ENCODE measurements at places on chromosomes 12 and 14. TPM values are rescaled to one million over a fixed set of nuclear protein-coding genes. Genes with fewer than 3 reads are reported as not detected.
A peak's percentile ranks its signal among the peaks of the same experiment; 100 is the strongest.

DNA sequence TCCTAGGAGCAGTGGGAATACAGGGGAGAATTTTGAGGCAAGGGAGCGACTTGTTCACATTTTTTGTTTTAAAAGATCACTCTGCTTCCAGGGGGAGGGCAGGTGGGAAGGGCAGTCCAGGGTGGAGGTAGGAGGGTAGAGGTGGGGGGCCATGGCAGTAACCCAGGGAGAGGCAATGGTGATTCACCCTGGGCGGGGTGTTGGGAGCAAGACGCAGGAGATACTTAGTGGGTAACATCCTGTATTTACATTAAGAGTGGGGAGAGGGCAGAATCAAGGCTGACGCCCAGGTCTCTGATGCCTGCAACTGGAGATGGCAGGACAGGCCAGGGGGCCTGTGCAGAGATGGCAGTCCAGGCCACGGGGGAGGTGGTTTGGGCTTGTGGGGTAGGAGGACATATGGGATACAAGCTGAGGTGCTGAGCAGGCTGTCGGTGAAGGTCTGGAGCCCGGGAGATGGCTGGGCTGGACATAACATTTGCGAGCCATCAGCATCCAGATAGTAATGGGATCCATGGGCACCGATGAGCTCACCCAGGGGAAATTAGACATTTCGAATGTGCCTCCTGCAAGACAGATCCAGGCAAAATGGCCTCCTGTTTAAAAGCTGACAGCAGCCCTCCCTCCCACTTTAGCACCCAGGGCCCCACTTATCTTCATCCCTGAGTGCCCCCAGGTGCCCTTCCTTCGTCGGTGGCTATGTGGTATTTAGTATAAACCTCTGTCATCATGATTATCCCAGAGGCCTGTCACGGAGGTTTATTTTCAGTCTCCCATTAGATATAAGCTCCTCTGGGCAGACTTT is 9.3 kb downstream of the EML1 start:
- H3K27ac ChIP-seq: no peak overlapping the region
- no peaks in the 10 kb centered on the region for H3K4me1 ChIP-seq
- H3K36me3 ChIP-seq: no peaks in the 10 kb centered on the region
- peaks cover 53% of the 10 kb centered on the region for H3K27me3 ChIP-seq

DNA sequence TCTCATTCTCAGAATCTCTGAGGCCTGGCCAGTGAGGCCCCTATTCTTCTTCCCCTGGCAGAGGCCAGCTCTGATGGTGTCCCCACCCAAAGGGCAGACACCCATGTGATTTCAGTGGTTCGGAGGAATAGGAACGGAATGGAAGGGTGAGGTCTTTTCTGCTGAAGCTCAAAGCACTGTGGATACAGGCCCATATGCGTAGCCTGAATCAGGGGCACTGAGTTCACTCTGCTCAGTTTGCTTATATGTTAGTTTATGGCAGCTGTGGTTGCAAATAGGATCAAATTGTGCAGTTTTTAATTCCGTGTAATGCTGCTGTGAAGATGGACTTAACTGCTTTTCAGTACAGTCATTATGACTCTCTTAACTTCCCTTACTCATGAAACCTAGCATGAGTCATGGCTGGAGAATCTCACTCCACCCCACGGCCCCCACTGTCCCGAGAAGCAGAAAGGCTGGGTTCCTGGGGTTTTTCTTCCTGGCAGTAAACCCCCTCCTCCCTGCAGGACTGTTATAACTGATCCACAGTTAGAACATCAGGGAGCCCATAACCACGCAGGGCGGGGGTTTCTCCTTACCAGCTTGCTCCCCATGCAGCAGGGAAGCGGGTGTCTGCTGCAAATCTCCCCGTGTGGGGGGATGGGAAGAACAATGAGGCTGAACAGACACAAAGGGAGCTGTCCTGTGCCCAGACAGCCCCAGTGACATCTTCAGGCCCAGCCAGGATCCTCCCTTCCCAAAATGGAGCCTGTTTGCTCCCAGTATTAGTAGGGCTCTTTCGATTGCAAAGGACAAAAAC is 122.7 kb downstream of the SLC38A6 start:
- H3K36me3 ChIP-seq: no peaks in the 10 kb centered on the region
- DNase-seq: no peak
- H3K4me3 ChIP-seq: no peak overlapping the region
- H3K4me1 ChIP-seq: peaks cover 21% of the 10 kb centered on the region

- peaks cover 86% of the 10 kb centered on the region for H3K36me3 ChIP-seq
- no peaks in the 10 kb centered on the region for H3K27me3 ChIP-seq
- no peak for DNase-seq
- peaks cover 75% of the 10 kb centered on the region for H3K4me1 ChIP-seq
- peak overlapping the region; percentile 11 for H3K4me3 ChIP-seq
Measured at GRCh38 chr12:128801879-128802391, 21.8 kb downstream of the SLC15A4 start.

DNA sequence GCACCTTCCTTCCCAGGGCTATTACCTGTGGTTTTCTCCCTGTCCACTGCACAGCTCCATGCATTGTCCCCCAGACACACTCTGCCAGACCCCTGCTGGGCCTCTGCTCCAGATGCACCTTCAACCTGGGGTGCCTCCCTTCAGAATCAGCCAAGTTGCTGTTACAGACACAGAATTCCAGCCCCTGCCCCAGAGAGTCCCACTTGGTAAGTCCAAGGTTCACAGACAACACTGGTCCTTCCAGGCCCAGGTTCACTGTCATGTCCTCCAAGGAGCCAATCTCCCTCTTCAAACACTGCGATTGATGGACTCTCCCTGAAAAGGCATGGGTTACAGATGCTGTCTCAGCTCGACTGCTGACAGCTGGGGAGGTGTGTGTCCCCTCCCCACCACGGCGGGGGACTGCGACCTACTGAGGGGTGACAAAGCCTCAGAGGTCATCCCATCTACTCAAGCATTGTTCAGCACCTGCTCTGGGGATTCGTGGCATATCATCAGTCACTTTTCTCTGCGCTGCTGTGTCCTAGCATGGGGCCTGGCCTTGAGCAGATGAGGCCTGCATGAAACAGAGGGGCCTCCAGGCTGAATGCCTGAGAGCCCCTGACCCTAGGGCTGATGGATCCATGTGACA is 24.3 kb downstream of the CALM1 start:
- H3K36me3 ChIP-seq: no peaks in the 10 kb centered on the region
- H3K4me3 ChIP-seq: no peak overlapping the region
- no peaks in the 10 kb centered on the region for H3K27me3 ChIP-seq
- no peak for DNase-seq
- H3K4me1 ChIP-seq: no peaks in the 10 kb centered on the region

DNA sequence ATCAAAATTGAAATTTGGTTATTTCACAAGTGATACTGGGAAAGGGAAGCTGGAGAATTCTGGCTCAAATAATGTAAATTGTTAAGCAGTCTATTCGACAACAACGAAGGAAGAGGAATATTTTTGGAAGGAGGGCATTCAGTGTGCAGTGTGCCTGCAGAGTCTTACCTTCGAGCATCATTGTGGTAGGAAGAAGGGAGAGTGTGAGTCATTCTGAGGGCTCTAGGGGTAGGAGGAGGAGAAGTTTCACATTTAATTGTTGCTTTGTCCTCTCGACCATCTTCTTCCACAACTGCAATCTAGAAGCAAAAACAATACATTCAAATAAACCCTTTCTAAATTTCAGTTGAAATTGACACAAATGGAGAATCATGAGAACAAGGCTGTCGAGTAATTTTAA is 263.0 kb downstream of the ACSS3 start:
- H3K4me1 ChIP-seq: no peaks in the 10 kb centered on the region
- no peak overlapping the region for H3K27ac ChIP-seq

DNA sequence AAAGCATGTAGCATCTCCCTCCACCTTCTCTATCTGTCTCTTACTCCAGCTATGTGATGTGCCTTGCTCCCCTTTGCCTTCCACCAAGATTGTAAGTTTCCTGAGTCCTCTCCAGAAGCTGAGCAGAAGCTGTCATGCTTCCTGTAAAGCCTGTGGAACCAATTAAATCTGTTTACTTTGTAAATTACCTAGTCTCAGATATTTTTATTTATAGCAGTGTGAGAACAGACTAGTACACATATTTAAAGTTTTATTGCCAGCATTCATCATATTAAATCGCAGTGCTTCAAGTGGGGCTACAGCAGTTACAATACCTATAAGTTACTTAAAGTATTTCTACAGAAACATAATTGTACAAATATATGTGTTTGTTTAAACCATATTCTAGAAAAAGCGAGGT is 973.1 kb downstream of the SLC16A7 start:
- DNase-seq: no peak
- H3K27ac ChIP-seq: no peak overlapping the region
- no peaks in the 10 kb centered on the region for H3K36me3 ChIP-seq
- no peaks in the 10 kb centered on the region for H3K27me3 ChIP-seq
- H3K4me1 ChIP-seq: no peaks in the 10 kb centered on the region
- H3K4me3 ChIP-seq: no peak overlapping the region

DNA sequence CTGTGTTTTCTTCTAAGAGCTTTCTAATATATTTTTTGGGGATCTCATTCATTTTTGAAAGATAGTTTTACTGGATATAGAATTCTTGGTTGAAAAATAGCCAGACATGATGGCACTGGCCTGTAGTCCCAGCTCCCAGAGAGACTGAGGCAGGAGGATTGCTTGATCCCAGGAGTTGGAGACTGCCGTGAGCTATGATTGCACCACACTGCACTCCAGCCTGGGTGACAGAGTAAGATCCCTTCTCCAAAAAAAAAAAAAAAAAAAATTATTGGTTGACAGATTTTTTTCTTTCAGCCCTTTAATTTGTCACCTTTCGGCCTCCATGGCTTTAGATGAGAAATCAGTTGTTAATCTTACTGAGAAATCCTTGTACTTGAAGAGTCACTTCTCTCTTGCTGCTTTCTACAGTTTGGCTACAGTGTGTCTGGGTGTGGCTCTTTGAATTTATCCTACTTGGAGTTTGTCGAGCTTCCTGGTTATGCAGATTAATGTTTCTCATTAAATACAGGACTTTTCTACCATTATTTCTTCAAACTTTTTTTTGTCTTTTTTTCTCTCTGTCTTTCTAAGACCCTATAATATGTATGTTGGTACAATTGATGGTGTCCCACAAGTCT is 60.2 kb upstream of the AMN start:
- H3K36me3 ChIP-seq: peaks cover 79% of the 10 kb centered on the region
- H3K27me3 ChIP-seq: no peaks in the 10 kb centered on the region
- H3K4me1 ChIP-seq: peaks cover under 1% of the 10 kb centered on the region
- H3K27ac ChIP-seq: no peak overlapping the region
- H3K4me3 ChIP-seq: no peak overlapping the region

GRCh38 chr14:35180179-35180578 is 57.8 kb downstream of the PRORP start:
- H3K27me3 ChIP-seq: no peaks in the 10 kb centered on the region
- peaks cover 7% of the 10 kb centered on the region for H3K4me1 ChIP-seq
- H3K36me3 ChIP-seq: peaks cover 21% of the 10 kb centered on the region
- no peak overlapping the region for H3K27ac ChIP-seq
- no peak overlapping the region for H3K4me3 ChIP-seq

GRCh38 chr12:52300796-52301691 is 9.7 kb upstream of the KRT81 start:
- H3K4me1 ChIP-seq: peaks cover 2% of the 10 kb centered on the region
- H3K27ac ChIP-seq: no peak overlapping the region
- no peak overlapping the region for H3K4me3 ChIP-seq
- H3K36me3 ChIP-seq: no peaks in the 10 kb centered on the region

DNA sequence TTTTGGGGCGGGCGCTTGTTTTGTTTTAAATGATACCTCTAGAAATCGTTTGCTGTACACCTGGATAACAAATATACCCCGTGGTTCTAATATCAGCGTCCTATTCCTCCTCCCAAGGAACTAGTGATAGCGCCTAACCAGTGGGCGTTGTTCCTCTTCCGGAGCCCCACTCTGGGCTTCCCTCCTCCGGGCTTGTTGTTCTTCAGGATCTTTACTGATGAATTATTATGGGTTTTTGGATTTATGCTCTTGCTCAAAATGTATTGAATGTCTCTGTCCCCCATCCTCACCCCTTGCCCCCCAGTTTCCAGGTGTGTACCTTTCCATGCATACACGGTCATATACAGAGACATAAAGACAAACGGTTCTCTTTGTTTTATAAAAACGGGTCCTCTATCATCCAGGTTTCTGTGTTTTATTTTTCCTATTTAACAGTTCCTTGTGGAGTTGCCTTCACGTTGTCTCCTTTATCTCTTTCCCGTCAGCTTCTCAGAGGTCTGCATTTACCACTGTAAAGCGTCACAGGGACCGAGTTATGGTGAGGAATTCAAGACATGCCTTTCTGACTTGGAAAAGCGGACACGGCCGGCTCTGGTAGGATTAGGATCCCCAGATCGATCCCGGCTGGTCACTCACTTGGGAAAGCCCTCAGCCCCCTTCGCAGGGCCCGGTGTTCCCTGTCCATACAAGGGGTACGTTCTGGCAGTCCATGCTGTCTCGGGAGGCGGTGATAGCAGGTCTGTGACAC is 655 bp upstream of the PLEKHG3 start:
- H3K36me3 ChIP-seq: no peaks in the 10 kb centered on the region
- no peak for DNase-seq
- H3K4me1 ChIP-seq: peaks cover 40% of the 10 kb centered on the region
- H3K27ac ChIP-seq: no peak overlapping the region
- peaks cover 56% of the 10 kb centered on the region for H3K27me3 ChIP-seq
- peak overlapping the region; percentile 67 for H3K4me3 ChIP-seq

DNA sequence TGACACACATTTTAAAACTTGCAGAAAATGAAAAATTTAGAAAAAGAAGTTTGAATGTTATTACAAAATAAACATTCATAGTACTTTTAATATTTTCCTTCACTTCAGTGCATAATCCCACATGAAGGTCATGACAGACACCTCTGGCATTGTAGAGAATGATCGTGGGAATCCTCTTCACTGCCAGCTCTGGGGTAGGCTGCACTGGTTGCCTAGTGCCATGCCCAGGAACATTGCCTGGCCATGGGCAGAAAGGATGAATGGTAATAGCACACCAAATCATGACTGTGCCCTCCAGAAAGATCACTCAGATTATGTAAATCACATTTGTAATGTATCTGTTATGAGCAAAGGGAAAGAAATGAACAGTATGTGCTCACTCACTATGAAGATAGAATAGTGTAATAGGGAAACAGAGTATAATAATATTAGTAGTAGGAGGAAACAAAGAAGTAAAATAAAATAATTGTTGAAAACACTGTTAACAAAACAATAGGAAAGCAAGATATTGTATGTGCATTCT is 161.6 kb downstream of the PLCZ1 start:
- H3K4me3 ChIP-seq: no peak overlapping the region
- DNase-seq: no peak
- no peak overlapping the region for H3K27ac ChIP-seq
- no peaks in the 10 kb centered on the region for H3K36me3 ChIP-seq

Gene LRRIQ1
- total RNA-seq: not detected

Gene SPX
- total RNA-seq: 0.54 TPM

Gene P2RX2
- not detected for total RNA-seq

Gene AJUBA
- total RNA-seq: 0.67 TPM

Gene DBX2
- not detected for total RNA-seq

Gene RNASE4
- total RNA-seq: 1.0 TPM

Data from activated B cell treated with CpG ODN at 0.5 μM for 24 hours (primary cell).